ENCODE measurements at places on chromosomes 1 and 21. TPM values are rescaled to one million over a fixed set of nuclear protein-coding genes. Genes with fewer than 3 reads are reported as not detected.

NRAS gene
- 58.9 TPM for total RNA-seq

SV2A gene
- total RNA-seq: 21.8 TPM

PTPN14 gene
- 43.3 TPM for total RNA-seq

FMO2 gene
- total RNA-seq: not detected

RCSD1 gene
- total RNA-seq: 0.22 TPM

- no peaks in the 10 kb centered on the region for H3K36me3 ChIP-seq
- H3K4me1 ChIP-seq: peaks cover 5% of the 10 kb centered on the region
- no peak for DNase-seq
- no peak overlapping the region for H3K4me3 ChIP-seq
- no peak overlapping the region for H3K27ac ChIP-seq
These were observed 590.6 kb downstream of the MATN1 start for GRCh38 chr1:30132602-30133286.

DNA sequence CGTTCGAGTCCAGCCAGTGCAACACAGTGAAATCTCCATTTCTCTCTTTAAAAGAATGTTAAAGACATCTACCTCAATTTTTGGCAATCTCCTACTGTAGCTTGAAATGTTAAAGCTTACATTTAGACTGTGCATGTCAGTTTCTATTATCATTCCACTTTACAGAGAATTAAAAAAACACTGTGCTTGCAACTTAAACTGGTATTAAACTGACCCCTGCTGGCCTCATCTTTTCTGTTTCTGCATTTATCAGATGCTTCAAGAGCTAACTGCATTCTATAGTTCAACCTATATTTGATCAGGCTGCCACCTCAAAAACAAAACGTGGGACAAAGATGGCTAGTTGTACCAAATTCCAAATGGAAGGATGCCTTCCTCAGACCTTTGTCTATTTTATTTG, 226.5 kb downstream of the SMYD3 start:
- peaks cover 2% of the 10 kb centered on the region for H3K36me3 ChIP-seq
- DNase-seq: no peak
- no peak overlapping the region for H3K27ac ChIP-seq
- peaks cover 8% of the 10 kb centered on the region for H3K4me1 ChIP-seq

DNA sequence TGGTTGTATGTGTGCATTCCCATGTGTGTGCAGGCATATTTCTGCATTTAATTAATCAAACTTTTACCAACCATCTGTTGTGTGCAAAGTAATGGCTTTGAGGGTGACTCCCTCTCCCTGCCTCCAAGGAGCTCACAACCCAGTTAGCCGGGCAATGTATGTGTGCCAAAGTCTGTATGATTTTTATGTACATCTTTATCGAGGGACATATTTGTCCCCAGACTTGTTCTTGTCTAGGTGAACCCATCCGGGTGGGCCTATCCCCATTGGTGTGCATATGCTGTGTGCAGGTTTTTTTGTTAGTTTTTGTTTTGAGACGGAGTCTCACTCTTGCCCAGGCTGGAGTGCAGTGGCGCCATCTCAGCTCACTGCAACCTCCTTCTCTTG, 1.8 kb downstream of the SYTL1 start:
- peaks cover 14% of the 10 kb centered on the region for H3K4me1 ChIP-seq
- H3K36me3 ChIP-seq: peaks cover 4% of the 10 kb centered on the region
- H3K27me3 ChIP-seq: peaks cover 18% of the 10 kb centered on the region
- no peak overlapping the region for H3K27ac ChIP-seq
- peak overlapping the region; percentile 39 for H3K4me3 ChIP-seq

DNA sequence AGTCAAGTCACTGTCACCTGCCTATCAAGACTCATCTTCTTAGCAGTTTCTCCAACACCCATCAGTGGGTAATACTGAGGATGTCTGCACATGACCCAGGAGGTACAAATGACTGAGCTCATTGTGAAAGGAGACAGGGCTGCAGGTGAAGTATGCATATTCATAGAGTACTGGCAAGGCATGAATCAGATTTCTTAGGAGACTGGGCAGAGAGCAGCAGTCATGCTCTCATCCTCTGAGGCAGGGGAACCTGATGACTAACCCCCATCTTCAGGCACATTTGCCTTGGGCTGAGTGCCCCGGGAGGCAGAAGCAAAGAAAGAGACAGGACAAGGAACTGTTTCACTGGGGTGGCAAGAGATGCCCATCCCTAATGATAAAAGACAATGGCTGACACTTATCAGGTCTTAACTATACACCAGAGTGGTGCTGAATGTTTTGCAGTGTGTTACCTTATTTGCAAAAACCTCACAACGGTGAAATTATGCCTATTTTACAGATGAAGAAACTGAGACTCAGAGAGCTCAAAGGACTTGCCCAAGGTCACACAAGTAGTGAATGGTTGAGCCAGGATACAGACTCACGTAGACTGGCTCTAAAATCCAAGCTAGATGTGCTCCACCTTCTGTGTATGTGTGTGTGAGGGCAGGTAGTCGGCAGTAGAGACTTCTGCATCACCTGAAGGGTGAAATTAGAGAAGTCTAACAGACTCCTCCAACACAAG, 9.2 kb upstream of the GRHL3 start:
- no peak for DNase-seq
- peaks cover 5% of the 10 kb centered on the region for H3K27me3 ChIP-seq
- H3K36me3 ChIP-seq: no peaks in the 10 kb centered on the region
- H3K27ac ChIP-seq: no peak overlapping the region
- no peak overlapping the region for H3K4me3 ChIP-seq

DNA sequence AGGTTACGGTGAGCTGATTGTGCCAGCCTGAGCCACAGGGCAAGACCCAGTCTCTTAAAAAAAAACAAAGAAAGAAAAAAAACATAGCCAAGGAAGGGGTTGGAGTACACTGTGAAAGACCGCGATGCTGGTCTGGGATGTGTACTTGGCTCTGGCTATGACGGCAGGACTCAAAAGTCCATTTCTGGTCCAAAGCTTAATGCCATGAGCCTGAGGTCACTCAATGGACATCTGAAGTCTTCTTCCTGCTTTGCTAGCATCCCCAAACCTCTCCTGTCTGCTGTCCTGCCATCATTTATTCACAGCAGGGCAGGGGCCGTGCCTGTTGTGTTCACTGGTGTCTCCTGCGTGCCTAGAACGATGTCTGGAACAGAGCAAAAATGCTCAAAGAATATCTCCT, 1.5 kb upstream of the ARHGEF10L start:
- peaks cover 58% of the 10 kb centered on the region for H3K27me3 ChIP-seq
- peak overlapping the region; percentile 98 for H3K27ac ChIP-seq
- peak overlapping the region; percentile 87 for H3K4me3 ChIP-seq
- H3K4me1 ChIP-seq: peaks cover 23% of the 10 kb centered on the region

- no peak for DNase-seq
- no peaks in the 10 kb centered on the region for H3K4me1 ChIP-seq
- peaks cover 4% of the 10 kb centered on the region for H3K36me3 ChIP-seq
- no peaks in the 10 kb centered on the region for H3K27me3 ChIP-seq
- H3K4me3 ChIP-seq: no peak overlapping the region
These were observed 7.5 kb upstream of the ASH1L start for GRCh38 chr1:155569988-155570592.

- no peak overlapping the region for H3K27ac ChIP-seq
- H3K4me1 ChIP-seq: peaks cover 12% of the 10 kb centered on the region
- H3K36me3 ChIP-seq: no peaks in the 10 kb centered on the region
- no peak for DNase-seq
- H3K4me3 ChIP-seq: no peak overlapping the region
These were observed 6.1 kb downstream of the C1orf21 start for GRCh38 chr1:184392779-184393522.

GRCh38 chr1:69572921-69573320, 5.2 kb downstream of the LRRC7 start:
- no peak for DNase-seq
- H3K27ac ChIP-seq: no peak overlapping the region
- H3K4me3 ChIP-seq: no peak overlapping the region
- H3K36me3 ChIP-seq: no peaks in the 10 kb centered on the region
- peaks cover 16% of the 10 kb centered on the region for H3K4me1 ChIP-seq

- peak overlapping the region; percentile 20 for H3K27ac ChIP-seq
- peaks cover 5% of the 10 kb centered on the region for H3K4me1 ChIP-seq
- H3K36me3 ChIP-seq: peaks cover 8% of the 10 kb centered on the region
- H3K4me3 ChIP-seq: no peak overlapping the region
These were observed 18.8 kb downstream of the PKNOX1 start for GRCh38 chr21:42993051-42993712.

- no peak overlapping the region for H3K4me3 ChIP-seq
- DNase-seq: no peak
- no peak overlapping the region for H3K27ac ChIP-seq
- H3K4me1 ChIP-seq: no peaks in the 10 kb centered on the region
These were observed 424.5 kb downstream of the NEGR1 start for GRCh38 chr1:71857862-71858261.

- H3K4me1 ChIP-seq: peaks cover 11% of the 10 kb centered on the region
- peak within 1 kb of the TSS; percentile 89 for H3K4me3 ChIP-seq
- peak; percentile 44 for DNase-seq
- peak within 1 kb of the TSS; percentile 96 for H3K27ac ChIP-seq
These were observed at the start of gene TSTD1 for GRCh38 chr1:161038523-161039153. Gene TSTD1 (minus strand): TSS chr1:161038964. CDS start chr1:161038889, 75 bp downstream.

GRCh38 chr1:32318127-32318869, 17.7 kb downstream of the MARCKSL1 start:
- peaks cover 20% of the 10 kb centered on the region for H3K4me1 ChIP-seq
- H3K4me3 ChIP-seq: no peak overlapping the region
- DNase-seq: no peak
- no peaks in the 10 kb centered on the region for H3K27me3 ChIP-seq
- H3K36me3 ChIP-seq: peaks cover 8% of the 10 kb centered on the region
- no peak overlapping the region for H3K27ac ChIP-seq

DNA sequence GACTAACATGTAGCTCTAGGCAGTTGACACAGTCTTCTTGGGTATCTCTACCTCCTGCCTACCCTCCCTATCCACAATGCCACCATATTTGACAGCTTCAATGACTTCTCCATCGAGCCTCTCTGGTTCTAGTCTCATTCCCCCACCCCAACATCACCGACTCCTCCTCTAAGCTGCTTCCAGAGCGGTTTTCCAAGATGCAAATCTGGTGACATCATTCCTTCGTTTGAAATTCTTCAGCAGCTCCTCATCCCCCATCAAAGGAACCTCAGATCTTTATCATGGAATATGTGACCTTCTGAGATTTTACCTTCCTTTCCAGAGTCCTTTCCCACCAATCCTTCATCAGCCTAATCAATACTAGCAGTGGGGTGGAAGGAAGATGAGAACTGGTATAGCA, 352.4 kb upstream of the RUNX1 start:
- no peak overlapping the region for H3K27ac ChIP-seq
- H3K36me3 ChIP-seq: no peaks in the 10 kb centered on the region
- peaks cover 6% of the 10 kb centered on the region for H3K4me1 ChIP-seq
- H3K27me3 ChIP-seq: peaks cover 19% of the 10 kb centered on the region
- H3K4me3 ChIP-seq: no peak overlapping the region
- no peak for DNase-seq

GRCh38 chr1:164320790-164321731, 237.9 kb upstream of the PBX1 start:
- H3K27me3 ChIP-seq: peaks cover 38% of the 10 kb centered on the region
- H3K36me3 ChIP-seq: no peaks in the 10 kb centered on the region
- no peak overlapping the region for H3K27ac ChIP-seq
- peak; percentile 18 for DNase-seq
- peaks cover 7% of the 10 kb centered on the region for H3K4me1 ChIP-seq

- DNase-seq: no peak
- no peak within 1 kb of the TSS for H3K4me3 ChIP-seq
- H3K4me1 ChIP-seq: peaks cover 2% of the 10 kb centered on the region
- H3K27ac ChIP-seq: no peak within 1 kb of the TSS
- no peaks in the 10 kb centered on the region for H3K36me3 ChIP-seq
These were observed at the start of gene VCAM1 for GRCh38 chr1:100719490-100719889. Gene VCAM1 (plus strand): TSS chr1:100719742. CDS start chr1:100719861, 119 bp downstream.

- peaks cover 18% of the 10 kb centered on the region for H3K27me3 ChIP-seq
- no peaks in the 10 kb centered on the region for H3K36me3 ChIP-seq
- peaks cover 6% of the 10 kb centered on the region for H3K4me1 ChIP-seq
These were observed 461.7 kb downstream of the PTPRU start for GRCh38 chr1:29698033-29698432.

DNA sequence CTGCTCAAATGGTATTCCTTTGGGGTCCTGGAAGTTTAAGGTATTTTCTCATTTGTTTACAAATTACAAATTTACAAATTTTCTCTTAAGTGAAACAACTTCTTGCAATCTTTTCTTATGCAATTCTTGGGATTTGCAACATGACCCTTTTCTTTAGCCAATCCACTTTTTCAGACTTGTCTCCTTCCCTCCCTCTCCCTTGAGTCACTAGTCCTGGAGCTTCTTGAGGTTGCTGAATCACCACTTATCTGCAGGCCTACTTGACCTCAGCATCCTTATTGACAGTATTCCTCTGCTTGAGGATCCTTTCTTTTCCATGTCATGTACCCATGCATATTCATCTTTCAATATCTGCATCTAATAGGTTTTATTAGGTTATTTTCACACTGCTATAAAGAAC, 302.8 kb upstream of the ADAMTS5 start:
- H3K27ac ChIP-seq: no peak overlapping the region
- H3K27me3 ChIP-seq: no peaks in the 10 kb centered on the region
- DNase-seq: no peak

- H3K36me3 ChIP-seq: no peaks in the 10 kb centered on the region
- DNase-seq: no peak
These were observed 16.9 kb upstream of the RGS16 start for GRCh38 chr1:182620924-182621585.

DNA sequence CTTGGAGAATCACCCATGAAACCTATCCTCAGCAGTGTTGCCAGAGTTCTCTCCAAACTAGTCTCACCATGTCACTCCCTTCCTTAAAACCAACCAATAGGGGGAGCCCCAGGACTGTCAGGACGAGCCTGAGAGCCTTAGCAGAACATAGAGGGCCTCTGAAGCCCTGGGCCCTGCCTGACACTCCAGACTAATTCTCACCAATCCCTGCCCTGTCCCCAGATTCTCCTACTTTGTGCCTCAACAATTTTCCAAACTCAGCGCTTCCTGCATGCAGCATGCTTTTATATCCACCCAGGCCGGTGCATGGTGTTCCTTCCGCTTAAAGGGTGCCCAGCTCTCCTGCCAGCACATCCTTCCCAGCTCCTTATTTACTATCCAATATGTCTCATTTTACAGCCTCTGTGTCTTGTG, 42.7 kb downstream of the HSD3B1 start:
- peaks cover 4% of the 10 kb centered on the region for H3K4me1 ChIP-seq
- DNase-seq: peak; percentile 41
- H3K27me3 ChIP-seq: peaks cover 6% of the 10 kb centered on the region
- no peaks in the 10 kb centered on the region for H3K36me3 ChIP-seq
- no peak overlapping the region for H3K27ac ChIP-seq

DNA sequence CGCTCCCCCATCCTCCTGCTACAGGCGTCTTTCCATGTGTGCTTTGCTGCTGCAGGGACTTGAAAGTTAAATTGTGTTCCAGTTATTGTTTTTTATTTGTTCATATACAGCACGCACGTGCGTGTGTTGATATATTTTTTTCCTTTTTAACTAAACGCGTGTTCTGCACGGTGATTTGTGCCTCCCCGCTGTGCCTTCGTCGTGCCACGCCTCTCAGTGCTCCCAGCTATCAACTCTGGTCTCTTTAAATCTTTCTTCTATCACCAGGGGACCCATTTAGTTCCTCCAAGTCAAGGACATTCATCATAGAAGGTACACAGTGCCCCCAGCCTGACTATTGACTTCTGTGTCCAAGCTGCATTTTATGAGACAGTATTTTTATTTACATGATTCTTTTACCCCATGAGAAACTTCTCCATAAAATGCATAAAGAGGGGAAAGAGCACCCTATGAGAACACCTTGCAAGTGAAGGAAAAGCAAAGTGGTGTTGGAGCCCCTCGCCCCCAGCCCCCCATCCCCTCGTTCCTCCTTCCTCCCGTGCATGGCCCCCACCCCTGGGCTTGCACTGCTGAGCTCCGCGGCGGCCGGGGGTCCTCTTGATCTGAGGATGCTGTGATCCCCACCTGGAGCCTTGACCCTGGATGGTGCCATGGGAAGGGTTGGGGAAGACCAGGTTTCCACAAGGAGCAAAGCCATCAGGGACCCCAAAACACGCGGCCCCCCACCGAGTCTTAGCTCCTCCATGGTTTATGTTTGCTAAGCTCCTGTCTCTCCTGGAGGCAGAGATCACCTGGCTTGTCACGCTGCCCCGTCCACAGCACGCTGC, 45.5 kb downstream of the KCNAB2 start:
- H3K27ac ChIP-seq: no peak overlapping the region
- no peaks in the 10 kb centered on the region for H3K4me1 ChIP-seq
- no peak for DNase-seq

Measured in progenitor cell of endocrine pancreas (in vitro differentiated cells).